ENCODE measurements at places on chromosomes 5 and 9.

- DNase-seq, result no peak
Measured at GRCh38 chr9:89787595-89787994, 182.8 kb downstream of the GADD45G start.

- no peak for DNase-seq
Measured at GRCh38 chr5:159874263-159874662, 42.0 kb upstream of the ADRA1B start.

GRCh38 chr5:81226286-81226685, 6.8 kb upstream of the CKMT2 start:
- no peak for DNase-seq

DNA sequence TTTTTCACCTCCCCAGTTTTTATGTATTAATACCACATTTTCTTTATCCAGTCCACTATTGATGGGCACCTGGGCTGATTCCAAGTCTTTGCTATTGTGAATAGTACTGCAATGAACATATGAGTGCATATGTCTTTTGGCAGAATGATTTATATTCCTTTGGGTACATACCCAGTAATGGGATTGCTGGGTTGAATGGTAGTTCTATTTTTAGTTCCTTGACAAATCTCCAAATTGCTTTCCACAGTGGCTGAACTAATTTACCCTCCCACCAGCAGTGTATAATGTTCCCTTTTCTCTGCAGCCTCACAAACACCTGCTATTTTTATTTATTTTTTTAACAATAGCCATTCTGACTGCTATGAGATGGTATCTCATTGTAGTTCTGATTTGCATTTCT, 340.2 kb downstream of the ADAMTS6 start:
- no peak for DNase-seq

- DNase-seq, result no peak
Measured at GRCh38 chr5:160470437-160471361, 49.0 kb downstream of the PTTG1 start.

DNA sequence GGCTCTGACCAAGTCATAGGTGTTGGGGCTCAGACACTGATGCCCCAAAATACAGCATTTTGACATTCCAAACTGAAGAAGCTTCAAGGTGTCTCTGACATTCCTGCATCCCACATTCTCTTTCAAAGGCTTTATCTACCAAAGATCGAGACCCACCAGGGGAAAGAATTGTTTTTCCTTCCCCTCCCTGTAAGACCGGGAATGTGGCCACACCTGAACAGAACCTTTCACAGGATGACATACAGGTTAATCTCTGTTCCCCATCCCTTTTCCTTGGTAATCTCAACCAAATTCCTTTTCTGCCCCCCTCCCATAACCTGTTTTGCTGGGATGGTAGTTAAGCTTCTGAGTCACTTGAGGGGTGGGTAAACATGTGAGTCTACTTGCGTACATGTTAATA, 72.3 kb downstream of the IQGAP2 start:
- no peak for DNase-seq

GRCh38 chr9:101465326-101465915, 29.8 kb upstream of the ALDOB start:
- DNase-seq, result no peak

- no peak for DNase-seq
Measured at GRCh38 chr5:100165309-100165708, 369.9 kb upstream of the FAM174A start.

- DNase-seq, result no peak
Measured at GRCh38 chr5:167112556-167112955, 1178.9 kb upstream of the WWC1 start.

GRCh38 chr9:70531311-70531710, 116.9 kb upstream of the KLF9 start:
- no peak for DNase-seq

GRCh38 chr5:140259500-140259899, 43.4 kb downstream of the PFDN1 start:
- no peak for DNase-seq

Data from activated CD4-positive, alpha-beta T cell treated with anti-CD3 and anti-CD28 coated beads, Interleukin-2, amount 50 U/mL, for 1 hour (primary cell).